ENCODE measurements at places on chromosomes 7 and 10.

DNA sequence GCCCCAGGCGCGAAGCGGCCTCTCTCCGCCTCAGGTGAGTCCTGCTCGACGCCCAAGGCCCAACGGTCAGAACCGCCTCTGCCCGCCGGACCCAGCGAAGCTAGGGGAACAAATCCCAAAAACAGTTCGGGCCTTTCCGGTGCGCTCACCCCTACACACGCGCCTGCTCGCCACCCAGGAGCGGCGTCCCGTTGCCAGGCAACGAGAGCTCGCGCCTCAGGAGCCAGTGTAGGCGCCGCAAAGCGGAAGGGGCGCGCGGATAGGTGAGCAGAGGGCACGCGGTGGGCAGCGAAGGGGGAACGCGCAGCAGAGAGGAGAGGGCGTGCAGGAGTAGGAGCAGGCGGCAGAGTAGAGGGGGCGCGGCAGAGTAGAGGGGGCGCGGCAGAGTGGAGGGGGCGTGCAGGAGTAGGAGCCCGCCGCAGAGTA lies at the start of the genes DYDC1 and DYDC2:
DYDC1 (minus strand) TSS at position 193 of the 426 bp plus-strand sequence. CDS start 4,154 bp downstream, outside the sequence.
DYDC2 (plus strand) TSS at position 219 of the 426 bp plus-strand sequence. CDS start 5,663 bp downstream, outside the sequence.
- DNase-seq = no peak

DNA sequence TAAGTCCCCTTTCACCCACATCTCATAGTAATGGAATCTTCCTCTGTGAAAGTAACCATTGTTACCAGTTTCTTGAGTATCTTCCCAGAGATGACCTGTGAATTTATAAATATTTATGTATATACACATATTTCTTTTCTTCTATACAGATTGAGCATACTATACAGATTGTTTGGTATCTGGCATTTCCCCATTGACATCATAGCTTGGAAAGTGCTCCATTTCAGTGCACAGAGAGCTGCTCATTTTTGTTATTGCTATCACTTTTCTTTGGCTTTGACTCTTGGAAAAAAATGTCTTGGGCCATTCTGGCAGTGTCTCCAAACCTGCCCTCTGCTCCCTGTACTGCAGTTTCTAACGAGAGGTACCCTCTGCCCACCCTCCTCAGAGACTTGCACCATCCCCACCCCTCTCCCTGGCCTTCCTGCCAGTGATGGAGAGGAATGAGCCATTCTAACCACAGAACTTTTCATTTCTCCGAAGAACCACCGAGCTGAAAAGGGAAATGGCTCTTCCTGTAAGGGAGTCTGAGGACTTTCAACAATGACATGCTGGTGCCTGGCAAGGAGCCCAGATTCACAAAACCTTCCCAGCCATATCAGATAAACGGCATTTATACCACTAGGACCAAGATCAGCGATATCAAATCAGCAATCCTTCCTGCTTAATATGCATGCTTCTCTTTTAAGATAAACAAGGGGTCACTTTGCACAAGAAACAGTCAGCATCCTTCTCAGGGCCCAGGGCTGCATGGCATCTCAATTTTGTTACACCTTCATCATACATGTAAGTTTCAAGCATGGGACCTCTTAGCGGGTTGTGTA lies 19.7 kb upstream of the CCSER2 start:
- DNase-seq = no peak

GRCh38 chr10:30786131-30786530 lies 156.6 kb upstream of the LYZL2 start:
- DNase-seq = no peak

GRCh38 chr7:40527723-40528122 lies 392.9 kb downstream of the SUGCT start:
- DNase-seq = no peak

- DNase-seq = peak; percentile 31
These were observed 39.1 kb upstream of the PARD3 start for GRCh38 chr10:34854147-34854601.

GRCh38 chr7:2629746-2630681 lies 1.8 kb upstream of the TTYH3 start:
- DNase-seq = no peak

- no peak for DNase-seq
These were observed 33.1 kb downstream of the ADD3 start for GRCh38 chr10:110040767-110041478.

DNA sequence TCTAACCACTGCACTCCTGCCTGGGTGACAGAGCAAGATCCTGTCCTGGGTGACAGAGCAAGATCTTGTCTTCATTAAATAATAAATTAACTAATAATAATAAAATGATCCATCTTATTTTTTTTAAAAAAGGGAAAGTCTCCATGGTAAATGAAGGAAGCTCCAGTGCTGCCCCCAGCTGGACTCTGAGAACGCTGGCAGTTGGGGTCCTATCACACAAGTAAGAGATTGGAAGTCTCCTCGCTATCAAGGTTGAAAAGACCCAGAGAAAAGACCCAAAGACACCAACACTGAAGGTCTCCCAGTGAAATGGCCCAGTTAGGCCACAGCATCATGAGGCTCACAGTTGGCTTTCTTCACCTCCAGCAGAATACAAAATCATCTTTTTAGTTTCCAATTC lies 13.8 kb upstream of the C10orf67 start:
- no peak for DNase-seq

DNA sequence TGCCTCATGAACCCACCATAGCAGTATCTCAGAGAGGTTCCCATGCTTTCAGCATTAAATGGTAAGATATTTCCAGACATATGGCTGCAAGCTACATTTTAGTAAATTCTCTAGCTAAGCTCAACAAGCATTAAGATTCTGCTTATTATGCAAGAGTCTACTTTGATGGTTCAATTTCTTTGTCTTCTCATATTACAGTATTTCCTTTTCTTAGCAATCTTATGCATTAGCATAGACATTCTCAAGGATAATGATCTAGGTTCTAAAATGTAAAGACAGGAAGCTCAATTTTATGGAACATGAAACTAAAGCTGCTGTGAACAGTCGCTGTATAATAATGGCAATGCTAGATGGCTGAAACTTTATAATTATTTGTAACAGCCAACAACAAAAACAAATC lies 39.2 kb downstream of the MEOX2 start:
- DNase-seq = no peak

GRCh38 chr7:132498319-132498718 lies 78.0 kb downstream of the PLXNA4 start:
- DNase-seq = no peak

- no peak for DNase-seq
These were observed 30.9 kb upstream of the VCL start for GRCh38 chr10:73967022-73967429.

GRCh38 chr10:17348011-17348500 lies 106.3 kb downstream of the ST8SIA6 start:
- no peak for DNase-seq

DNA sequence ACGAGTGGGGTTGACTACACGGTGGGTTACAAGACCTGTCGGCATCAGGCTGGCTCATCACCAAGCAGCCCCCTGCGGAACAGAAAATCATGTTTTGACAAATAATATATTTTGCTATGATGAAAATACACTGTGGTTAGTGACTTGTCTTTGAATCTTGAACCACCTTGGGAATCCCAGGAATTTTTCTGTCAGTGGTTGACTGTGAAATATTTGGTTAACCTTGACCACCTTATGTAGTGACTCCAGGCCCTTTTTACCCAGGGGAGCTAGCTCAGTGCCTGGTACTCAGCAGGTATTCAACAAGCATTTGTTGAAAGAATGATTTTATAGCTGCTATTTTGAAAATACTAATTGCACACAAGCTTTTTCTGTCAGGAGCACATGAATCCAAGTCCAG lies 406.0 kb downstream of the PHF14 start:
- DNase-seq = no peak

DNA sequence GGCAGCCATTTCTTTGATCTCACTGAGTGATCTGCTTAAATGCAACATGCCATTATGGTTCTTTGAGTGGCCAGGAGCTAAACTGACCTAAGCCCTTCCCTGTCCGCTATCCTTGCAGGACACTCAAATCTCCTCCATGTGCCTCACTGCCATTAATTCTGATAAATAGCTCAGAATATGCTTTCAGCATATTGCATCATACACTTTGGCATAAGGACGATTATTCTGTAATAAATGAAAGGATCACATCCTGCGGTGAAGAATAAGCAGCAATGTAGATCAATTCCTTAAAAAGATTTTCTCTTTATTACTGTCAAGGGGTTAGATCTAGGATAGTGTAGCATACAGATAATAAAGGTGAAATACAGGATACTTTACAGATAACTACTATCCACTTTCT lies 231.8 kb upstream of the CTBP2 start:
- DNase-seq = no peak

GRCh38 chr7:37724732-37725131 lies 41.2 kb downstream of the GPR141 start:
- no peak for DNase-seq

GRCh38 chr7:37224746-37225145 lies 223.9 kb downstream of the ELMO1 start:
- no peak for DNase-seq

- no peak for DNase-seq
These were observed 23.4 kb upstream of the DMTF1 start for GRCh38 chr7:87128861-87129267.

GRCh38 chr7:51160990-51161615 lies 155.5 kb downstream of the COBL start:
- DNase-seq = peak; percentile 40

GRCh38 chr7:140196361-140197217 lies 19.8 kb upstream of the KDM7A start:
- DNase-seq = no peak

GRCh38 chr7:107503687-107504086 lies 33.8 kb downstream of the GPR22 start:
- no peak for DNase-seq

DNA sequence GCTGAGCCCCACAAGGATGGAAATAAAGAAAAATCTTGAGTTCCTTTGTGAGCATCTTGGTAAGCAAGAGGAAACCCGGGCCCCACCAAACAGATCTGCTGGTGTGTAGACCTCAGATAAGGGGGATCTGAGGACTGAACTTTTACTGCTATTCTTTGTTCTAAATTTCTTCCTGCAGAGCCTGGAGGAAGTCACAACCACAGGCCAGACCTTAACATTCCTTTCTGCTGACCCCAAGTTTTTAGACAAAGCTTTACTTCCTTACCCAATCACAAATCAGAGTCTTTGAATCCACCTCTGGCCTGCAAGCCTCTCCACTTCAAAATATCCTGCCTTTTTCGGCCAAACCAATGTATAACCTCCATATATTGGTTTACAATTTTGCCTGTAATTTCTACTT lies 352.6 kb upstream of the AUTS2 start:
- DNase-seq = no peak

- no peak for DNase-seq
These were observed 673.7 kb downstream of the MAGI2 start for GRCh38 chr7:78779788-78780187.

DNA sequence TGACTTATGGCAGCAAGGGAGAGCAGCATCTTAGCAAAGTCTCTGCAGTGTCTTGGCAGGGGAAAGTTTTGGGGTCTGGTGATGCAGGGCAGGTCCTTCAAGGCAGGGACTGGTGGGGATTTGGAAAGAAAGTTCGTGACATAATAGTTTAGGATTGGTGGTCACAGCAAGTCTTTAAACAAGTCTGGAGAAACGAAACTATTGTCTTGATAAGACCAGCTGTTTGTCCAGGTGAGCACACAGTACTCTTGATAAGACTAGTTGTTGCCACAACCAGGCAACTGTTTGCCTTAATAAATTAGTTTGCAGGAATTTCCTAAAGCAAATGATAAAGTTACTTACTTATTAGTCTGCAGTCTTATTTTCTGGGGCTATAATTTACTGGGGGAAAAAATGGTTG lies 136.1 kb downstream of the AKR1D1 start:
- DNase-seq = no peak

DNA sequence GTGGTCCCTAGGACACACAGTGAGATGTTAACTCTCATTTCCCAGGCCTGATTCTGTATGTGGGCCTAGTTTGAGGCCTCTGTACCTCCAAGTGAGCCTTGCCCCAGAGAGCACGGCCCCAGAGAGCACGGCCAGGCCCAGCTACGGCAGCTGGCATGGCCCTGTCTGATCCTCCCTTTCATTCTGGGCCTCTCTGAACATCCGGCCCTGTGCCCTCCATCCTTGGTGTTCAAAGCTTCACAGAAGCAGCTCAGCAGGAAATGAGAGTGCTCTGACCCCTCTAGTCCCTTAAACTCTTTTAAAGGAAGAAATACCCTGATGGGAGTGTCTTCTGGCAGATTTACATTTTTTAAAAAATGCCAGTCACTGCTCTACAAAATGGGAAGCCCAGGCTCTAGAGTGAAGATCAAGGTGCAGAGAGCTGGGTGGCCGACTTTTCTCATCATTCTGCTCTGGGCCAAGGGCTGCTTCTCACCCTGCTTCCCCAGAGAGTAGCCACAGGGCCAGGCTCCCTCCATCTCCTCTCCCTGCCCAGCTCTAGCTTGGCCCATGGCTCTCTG lies 171.9 kb downstream of the RPS24 start:
- DNase-seq = no peak

DNA sequence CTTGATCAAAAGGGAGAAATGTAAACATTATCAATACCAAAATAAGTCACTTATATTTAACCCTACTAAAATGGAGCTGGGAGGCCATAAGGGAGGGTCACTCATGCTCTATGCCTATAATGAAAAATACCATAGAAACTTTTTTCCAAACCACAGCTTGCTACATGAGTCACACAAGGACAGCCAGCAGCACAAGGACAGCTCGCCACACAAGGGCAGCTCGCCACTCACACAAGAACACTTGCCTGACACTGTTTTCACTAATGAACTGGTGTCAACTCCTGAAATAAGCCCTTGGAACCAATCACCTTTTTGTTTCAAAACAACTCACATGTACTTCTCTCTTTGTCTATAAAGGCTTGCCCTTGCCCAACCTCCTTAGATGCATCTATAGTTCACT lies 43.3 kb downstream of the FRMPD2 start:
- DNase-seq = no peak

DNA sequence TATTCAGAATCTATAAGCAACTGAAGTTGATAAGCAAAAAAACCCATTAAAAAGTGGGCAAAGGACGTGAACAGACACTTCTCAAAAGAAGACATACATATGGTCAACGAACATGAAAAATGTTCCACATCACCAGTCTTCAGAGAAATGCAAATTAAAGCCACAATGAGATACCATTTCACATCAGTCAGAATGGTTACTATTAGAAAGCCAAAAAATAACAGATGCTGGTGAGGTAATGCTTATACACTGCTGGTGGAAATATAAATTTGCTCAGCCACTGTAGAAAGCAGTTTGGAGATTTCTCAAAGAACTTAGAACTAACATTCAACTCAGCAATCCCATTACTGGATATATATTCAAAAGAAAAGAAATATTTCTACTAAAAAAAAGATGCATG lies 332.8 kb upstream of the PLXDC2 start:
- no peak for DNase-seq

DNA sequence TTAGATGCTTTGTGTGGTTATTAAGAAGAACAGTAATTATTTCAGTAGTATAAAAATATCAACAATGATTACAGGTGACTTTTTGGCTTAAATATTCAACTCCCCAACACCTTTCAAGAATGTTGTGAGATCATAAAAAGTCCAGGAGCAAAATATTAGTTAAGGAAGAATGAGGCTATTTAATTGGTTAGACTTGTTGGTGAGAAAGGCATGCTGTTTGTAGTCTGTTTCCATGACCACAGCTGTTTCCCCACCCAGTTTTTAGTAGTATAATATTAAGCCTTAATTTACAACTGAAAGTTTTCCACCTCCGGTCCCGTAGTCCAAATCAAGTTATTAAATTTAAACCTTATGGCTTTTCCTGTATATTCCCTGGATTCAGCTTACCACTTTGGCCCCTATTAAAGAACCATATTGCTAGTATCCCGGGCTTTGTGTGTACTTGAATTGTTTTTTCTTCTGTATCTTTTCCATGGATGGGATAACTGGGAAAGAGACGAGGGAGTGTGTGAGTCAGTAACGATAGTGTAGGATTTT lies 133.3 kb downstream of the CELF2 start:
- no peak for DNase-seq

GRCh38 chr7:44973610-44974401 lies 5.0 kb downstream of the MYO1G start:
- no peak for DNase-seq
